ENCODE measurements at places on chromosomes 7 and 10. TPM values are rescaled to one million over a fixed set of nuclear protein-coding genes. Genes with fewer than 3 reads are reported as not detected.

WDR37 gene
- 9.8 TPM for total RNA-seq

CYP17A1 gene
- not detected for total RNA-seq

IL2RA gene
- total RNA-seq = not detected

TMEM176B gene
- total RNA-seq = 95.3 TPM

OPALIN gene
- total RNA-seq = not detected

TSPAN15 gene
- 1.8 TPM for total RNA-seq

ZNF775 gene
- 9.6 TPM for total RNA-seq

SH2D4B gene
- not detected for total RNA-seq

AKR1C1 gene
- total RNA-seq = 72.2 TPM

PDE6C gene
- not detected for total RNA-seq

HOXA6 gene
- total RNA-seq = 3.6 TPM

IL6 gene
- 22.1 TPM for total RNA-seq

LLCFC1 gene
- total RNA-seq = not detected

AKR1C8 gene
- total RNA-seq = not detected

IRF5 gene
- total RNA-seq = 0.33 TPM

SFRP4 gene
- 54.2 TPM for total RNA-seq

GCK gene
- total RNA-seq = 1.7 TPM

MAP3K8 gene
- total RNA-seq = 20.0 TPM

FZD1 gene
- 12.6 TPM for total RNA-seq

GIMAP2 gene
- 16.2 TPM for total RNA-seq

ASZ1 gene
- not detected for total RNA-seq

CYCS gene
- total RNA-seq = 25.7 TPM

TMEM196 gene
- not detected for total RNA-seq

ZNF503 gene
- 8.2 TPM for total RNA-seq

DNAJC30 gene
- 1.8 TPM for total RNA-seq

GPNMB gene
- 177 TPM for total RNA-seq

HYAL4 gene
- total RNA-seq = not detected

WAC gene
- 65.7 TPM for total RNA-seq

HABP2 gene
- total RNA-seq = not detected

SEMA3E gene
- total RNA-seq = 2.0 TPM

RET gene
- 0.77 TPM for total RNA-seq

PNLIPRP3 gene
- not detected for total RNA-seq

SORBS1 gene
- 0.26 TPM for total RNA-seq

ZNF680 gene
- total RNA-seq = 10.1 TPM

CEP55 gene
- total RNA-seq = 19.0 TPM

PMPCB gene
- total RNA-seq = 63.4 TPM

CALCR gene
- not detected for total RNA-seq

ITPRID1 gene
- not detected for total RNA-seq

ACSM6 gene
- total RNA-seq = not detected

ST7 gene
- 17.5 TPM for total RNA-seq

PKD2L1 gene
- total RNA-seq = not detected

FAM25C gene
- total RNA-seq = not detected

DPYSL4 gene
- total RNA-seq = 0.26 TPM
